Effector memory CD4-positive, alpha-beta T cell (primary cell): ENCODE measurements at places on chromosomes 7 and 10.

DNA sequence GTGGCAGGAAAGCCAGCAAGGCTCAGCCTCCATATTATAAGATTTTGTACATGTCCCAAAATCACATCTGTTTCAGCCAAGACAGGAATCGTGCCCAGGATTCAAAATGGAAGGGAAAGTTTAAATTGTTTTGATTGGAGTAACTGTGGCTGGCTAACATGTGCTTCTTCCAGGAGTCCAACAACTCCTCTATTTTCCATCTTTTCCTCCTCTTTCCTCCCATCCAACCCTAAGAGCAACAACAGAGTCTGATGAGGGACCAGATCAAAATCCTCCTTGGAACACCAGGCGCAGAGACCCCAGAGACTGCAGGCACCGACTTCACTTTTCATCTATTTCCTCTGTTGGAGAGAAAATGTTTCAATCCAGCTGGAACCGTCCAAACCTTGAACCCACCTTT is 36.0 kb upstream of the SVIL start:
- DNase-seq, result no peak

DNA sequence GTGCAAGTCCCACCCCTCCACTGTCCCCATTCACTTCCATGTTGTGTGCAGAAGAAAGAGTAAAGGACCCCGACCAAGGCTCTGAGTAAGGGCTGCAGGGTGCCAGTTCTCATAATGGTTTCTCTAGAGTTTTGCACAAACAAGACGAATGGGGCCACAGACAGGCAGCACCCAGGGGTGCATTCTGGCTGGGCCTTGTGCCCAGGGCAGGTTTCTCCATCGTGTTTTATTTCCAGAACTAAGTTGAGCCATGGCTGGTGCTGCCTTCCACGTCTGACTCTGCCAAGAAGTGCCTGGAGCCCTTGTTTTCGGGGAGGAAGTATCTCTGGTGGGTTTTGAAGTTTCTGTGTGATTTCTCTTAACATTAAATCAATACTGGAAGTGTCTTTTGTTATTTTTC is 95.0 kb upstream of the SDK1 start:
- no peak for DNase-seq

DNA sequence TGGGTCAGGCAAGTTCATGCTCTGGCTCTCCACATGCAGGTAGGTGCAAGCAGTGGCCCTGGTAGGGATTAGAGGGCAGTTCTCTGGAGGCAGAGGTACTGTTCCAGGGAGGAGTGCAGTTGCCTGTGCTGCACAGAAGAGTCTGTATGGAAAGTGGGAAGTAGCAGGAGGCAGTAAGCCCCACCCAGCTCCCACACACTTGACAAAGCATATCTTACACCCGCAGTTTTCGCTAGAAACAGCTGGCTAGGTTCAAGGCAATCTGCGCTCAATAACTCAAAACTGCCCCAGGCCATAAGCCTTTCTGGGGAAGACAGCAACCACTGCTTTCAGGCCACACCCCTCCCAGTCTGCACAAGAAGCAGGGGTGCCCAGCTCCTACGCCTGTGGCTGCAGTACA is 33.1 kb upstream of the ARMC3 start:
- no peak for DNase-seq

DNA sequence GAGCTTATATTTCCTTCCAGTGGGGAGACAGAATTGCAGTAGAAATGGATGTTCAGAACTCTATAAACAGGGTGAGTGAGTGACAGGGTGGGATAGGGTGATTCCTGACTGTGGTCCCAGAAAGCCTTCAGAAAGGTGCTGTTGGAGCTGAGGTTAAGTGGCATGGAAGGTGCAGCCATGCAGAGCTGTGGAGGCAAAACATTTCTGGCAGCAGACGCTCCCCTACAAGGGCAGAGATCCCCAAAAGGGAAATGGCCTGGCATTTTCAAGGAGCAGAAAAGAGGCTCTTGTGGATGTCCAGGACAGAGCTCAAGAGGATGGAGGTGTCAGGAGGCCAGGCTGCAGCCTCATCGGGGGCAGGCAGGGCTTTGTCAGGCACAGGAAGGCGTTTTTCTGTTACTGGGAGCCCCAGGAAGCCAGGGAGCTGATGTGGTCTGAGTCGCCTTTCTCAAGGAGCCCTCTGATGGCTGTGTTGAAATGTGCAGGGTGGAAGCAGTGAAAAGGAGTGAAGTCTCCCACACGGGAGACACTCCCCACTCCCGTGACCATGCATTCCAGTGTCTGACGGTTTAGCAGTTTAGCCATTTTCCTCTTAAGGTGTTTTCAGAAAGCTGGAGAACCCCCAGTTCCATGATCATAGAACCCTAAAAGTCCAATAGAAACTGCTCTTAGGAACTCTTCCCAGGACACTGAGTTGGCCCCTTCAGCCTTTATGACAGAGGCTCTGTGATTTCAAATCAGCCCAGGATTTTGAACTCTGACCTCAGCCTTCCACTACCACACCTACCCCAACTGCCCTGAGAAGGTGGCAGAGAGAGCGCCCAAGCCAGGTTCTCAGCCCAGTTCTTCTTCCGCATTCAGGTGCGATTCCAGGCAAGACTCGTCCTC is 96.2 kb downstream of the C10orf105 start:
- DNase-seq, result no peak

DNA sequence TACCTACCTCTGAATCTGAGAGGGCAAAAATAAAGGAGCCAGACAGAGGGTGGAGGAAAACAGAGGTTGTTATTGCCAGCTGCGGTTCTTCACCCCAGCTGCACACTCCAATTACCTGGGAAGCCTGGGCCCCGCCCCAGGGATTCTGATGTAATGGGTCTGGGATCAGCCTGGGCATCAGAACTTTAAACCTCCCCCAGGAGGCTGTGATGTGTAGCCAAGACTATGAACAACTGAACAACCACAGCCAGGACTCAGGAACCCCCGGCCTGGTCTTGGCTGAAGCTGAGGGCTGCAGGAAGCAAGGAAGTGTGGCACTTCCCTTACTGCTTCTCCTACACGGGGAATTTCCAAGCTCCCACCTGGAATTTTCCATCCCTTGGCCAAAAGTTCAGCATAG is 89.3 kb downstream of the HIP1 start:
- no peak for DNase-seq

- no peak for DNase-seq
Measured at GRCh38 chr10:10777723-10778122, 239.9 kb upstream of the CELF2 start.

GRCh38 chr7:23012908-23013714 is 819 bp downstream of the HYCC1 start:
- DNase-seq, result no peak

DNA sequence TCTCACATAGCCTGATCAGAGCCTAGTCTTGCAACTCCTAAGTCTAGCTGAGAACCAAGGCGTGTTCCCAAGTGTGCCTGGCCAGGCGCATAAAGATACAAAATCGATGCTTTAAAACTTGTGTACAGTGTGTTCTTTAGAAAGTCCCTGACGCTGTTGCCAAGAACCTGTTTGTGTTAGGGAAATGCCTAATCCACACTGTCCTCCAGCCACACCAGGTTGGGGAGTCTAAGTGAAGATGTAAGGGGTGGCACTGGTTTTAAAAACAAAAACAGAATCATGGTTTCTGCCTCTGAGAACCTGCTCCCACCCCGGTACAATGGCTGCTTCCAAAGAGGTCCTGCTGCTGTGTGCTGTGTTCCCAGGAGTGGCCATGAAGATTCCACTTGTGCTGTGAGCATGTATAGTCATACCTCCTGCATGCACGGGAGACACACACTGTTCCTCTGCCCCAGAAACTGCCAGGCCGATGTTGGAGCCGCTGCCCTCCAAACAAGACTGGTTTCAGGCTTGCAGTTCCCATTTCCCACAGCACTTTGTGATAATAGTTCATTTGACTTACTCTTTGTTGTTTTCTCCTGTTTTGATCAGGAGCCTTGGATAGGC is 88.5 kb downstream of the CCNY start:
- DNase-seq, result no peak

DNA sequence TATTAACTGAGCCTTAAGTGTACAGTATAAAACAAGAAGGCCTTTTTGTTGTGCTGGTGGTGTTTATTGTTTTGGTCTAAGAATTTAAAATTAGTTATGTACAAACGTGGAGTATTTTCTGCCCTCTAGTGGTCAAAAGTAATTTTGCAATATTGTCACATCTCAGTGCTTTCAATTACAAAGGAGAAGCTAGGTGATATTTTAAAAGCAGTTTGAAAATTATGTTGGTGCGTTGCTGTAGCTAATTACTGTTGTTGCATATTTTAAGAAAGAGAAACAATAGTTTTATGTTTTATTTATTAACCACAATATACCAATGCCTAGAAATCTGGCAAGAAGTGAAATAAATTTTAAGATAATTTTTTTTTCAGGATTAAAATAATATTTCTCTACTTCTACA is 11.4 kb downstream of the NPVF start:
- no peak for DNase-seq

GRCh38 chr7:100835903-100836811 is 8.8 kb upstream of the EPHB4 start:
- no peak for DNase-seq

- no peak for DNase-seq
Measured at GRCh38 chr7:5421714-5422395, 1.8 kb downstream of the TNRC18 start.

GRCh38 chr10:1461016-1461415 is 276.3 kb downstream of the ADARB2 start:
- DNase-seq, result no peak

- DNase-seq, result no peak
Measured at GRCh38 chr7:137169282-137169698, 174.2 kb downstream of the PTN start.

DNA sequence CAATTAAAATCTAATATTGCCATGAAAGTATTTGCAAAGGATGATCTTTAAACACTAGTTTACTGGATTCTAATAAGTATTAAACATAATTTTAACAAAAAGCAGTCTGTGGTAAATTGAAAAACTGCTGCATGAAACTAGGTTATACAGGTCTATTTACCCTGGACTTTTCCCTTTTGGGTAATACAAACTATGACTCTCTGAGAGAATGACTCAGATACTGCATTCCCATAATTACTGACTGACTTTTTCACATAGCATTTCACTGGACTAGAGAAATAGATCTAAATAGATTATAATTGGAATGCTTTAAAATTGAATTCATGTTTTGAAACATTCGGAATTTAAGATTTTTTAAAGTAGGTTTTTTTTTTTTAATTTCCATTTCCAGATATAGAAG is 395.7 kb downstream of the THSD7A start:
- DNase-seq, result no peak

GRCh38 chr10:76306856-76307255 is 875.4 kb downstream of the LRMDA start:
- no peak for DNase-seq

DNA sequence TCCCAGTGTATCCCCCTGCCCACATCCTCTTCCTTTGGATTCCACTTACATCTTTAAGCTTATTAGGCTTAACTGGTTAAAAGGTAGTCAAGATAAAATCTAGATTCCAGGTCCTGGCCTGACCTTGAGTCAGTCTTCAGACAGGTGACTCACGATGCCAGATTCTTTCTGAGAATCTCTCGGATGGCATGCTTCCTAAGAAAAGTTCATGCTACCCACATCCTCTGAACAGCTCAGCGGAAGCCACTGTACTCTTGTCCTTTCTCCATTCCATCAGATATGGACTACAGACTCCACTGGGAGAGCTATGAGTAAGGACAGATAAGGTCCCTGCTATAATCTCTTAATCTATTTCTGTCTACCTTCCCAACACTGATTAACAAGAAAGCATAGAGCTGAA is 43.4 kb downstream of the DNMBP start:
- no peak for DNase-seq

- no peak for DNase-seq
Measured at GRCh38 chr10:69866246-69866687, 64.6 kb downstream of the COL13A1 start.

DNA sequence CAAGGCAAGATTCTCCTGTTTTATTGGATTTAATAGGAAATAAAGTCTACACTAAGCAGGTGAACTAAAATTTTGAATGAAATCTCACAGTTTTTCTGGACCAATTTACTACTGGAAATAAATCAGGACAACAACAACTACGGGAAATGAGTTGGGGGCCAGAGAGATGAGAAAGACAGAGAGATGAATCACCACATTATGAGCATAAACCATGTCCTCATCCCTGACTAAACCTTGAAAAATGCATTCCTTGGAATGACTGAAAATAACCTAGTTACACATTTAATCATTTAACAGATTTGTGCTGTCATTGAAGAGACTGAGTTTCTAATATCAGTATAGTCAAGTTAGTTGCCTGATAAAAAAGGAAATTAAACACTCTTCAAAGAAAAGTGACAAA is 608.4 kb upstream of the KCND2 start:
- DNase-seq, result no peak

DNA sequence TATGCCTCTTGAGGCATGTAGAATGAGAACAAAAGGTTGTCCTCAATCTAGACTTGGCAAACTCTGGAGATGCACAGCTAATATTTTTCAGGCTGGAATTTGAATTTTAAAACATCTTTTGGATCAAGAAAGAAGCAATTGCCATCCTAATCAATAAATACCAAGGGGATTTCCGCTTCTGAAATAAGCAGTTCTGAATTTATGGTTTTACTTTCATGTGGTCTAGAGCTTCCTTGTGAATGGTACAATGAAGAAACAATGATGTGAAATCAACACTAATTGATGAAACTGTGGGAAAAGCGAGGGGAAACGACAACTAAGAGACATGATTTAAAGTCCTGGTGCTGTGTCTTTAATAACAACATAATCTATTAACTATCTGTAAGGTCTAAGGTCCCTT is 1202.7 kb downstream of the SORCS3 start:
- DNase-seq, result no peak

GRCh38 chr10:86191166-86191565 is 175.4 kb downstream of the GRID1 start:
- DNase-seq, result no peak

DNA sequence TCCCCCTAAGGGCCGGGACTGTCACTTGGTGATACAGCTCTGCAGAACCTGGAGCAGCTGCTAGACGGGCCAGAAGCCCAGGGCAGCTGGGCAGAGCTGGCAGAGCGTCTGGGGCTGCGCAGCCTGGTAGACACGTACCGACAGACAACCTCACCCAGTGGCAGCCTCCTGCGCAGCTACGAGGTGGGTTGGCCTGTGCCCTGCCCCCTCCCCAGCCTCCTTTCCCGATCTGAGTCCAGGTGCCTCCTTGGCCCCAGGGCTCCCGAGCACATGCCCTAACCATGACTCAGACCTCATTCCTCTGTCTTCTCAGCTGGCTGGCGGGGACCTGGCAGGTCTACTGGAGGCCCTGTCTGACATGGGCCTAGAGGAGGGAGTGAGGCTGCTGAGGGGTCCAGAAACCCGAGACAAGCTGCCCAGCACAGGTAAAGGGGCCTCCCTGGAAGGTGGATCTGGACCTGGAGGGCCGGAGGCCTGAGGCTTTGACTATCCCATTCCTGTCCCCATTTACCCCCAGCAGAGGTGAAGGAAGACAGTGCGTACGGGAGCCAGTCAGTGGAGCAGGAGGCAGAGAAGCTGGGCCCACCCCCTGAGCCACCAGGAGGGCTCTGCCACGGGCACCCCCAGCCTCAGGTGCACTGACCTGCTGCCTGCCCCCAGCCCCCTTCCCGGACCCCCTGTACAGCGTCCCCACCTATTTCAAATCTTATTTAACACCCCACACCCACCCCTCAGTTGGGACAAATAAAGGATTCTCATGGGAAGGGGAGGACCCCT is 6.4 kb downstream of the NFKB2 start:
- DNase-seq, result no peak

- peak; percentile 78 for DNase-seq
Measured at GRCh38 chr7:1065585-1066241, 21.4 kb downstream of the GPR146 start.

GRCh38 chr7:157738066-157738460 is 401.3 kb downstream of the DNAJB6 start:
- no peak for DNase-seq

GRCh38 chr10:6498771-6499170 is 81.3 kb downstream of the PRKCQ start:
- peak; percentile 41 for DNase-seq
